ENCODE measurements at places on chromosomes 16 and 17.

DNA sequence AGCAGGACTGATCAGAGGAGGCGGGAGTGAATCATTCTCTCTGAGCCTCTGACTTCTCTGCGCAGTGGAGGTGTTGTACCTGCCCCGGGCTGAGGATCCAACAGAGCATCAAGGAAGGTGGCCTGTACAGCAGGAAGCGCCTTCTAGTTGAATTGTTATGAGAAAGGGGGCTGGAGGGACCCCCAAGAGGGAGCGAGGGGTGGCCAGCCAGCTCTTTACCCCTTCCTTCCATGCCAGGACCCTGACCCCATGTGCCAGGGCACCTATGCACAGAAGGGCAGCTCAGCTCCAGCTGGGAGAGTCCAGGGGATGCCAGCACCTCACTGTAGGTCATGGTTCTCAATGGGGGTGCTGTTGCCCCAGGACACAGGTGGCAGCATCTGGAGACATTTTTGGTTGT lies 149.3 kb downstream of the SDK2 start:
- no peak for DNase-seq

DNA sequence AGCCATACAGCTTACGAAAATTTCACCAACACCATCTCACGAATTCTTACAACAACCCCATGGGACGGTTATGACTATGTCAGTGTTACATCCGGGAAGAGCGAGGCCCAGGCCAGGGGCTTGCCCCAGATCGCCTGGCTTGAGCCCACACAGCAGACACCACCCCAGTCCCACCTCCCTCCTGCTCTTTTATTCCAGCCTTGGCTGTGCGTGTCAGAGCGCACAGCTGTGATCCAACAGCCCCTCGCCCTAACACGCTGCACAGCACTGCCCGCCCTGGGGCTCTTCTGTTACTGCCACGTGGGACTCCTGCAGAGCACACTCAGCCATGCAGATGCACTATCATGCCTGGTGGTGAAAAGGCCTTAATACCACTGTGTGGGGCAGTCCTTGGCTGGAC lies 127.9 kb downstream of the ENGASE start:
- no peak for DNase-seq

DNA sequence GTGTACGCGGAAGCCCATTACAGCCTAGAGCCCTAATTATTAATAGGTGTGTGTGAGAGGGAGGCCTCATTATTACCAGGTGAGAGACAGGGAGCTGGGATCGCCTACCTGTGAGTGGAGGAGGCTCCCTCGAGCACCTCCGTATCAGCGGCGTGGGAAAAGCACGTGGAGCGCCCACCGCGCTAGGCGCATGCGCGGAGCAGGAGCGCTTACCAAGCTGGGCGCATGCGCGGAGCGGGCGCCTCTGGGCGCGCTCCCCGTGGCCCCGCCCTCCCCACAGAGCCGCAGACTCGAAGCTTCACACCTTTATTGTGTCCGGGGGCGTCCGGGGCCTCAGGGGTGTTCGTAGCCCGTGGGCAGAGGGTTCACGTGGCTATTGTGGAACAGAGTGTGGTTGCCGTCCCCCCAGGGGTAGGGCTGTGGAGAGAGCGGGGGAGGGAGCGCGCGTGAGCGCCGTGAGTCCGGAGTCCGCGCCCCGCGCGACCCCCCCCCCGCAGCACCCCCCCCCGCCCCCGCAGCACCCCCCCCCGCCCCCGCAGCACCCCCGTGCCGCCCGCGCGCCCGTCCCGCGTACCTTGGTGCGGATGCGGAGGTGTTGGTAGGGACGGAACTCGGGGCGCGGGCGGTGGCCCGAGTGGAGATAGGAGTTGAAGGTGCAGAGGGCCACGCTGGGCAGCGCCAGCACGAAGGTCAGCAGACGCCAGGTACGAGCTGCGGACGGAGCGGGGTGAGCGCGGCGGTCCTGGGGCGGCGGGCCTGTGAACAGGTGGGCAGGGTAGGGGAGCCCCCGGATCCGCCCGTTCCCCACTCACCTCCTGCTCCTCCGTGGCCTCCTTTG lies 500 bp downstream of the COX6A2 start:
- DNase-seq, result peak; percentile 70

DNA sequence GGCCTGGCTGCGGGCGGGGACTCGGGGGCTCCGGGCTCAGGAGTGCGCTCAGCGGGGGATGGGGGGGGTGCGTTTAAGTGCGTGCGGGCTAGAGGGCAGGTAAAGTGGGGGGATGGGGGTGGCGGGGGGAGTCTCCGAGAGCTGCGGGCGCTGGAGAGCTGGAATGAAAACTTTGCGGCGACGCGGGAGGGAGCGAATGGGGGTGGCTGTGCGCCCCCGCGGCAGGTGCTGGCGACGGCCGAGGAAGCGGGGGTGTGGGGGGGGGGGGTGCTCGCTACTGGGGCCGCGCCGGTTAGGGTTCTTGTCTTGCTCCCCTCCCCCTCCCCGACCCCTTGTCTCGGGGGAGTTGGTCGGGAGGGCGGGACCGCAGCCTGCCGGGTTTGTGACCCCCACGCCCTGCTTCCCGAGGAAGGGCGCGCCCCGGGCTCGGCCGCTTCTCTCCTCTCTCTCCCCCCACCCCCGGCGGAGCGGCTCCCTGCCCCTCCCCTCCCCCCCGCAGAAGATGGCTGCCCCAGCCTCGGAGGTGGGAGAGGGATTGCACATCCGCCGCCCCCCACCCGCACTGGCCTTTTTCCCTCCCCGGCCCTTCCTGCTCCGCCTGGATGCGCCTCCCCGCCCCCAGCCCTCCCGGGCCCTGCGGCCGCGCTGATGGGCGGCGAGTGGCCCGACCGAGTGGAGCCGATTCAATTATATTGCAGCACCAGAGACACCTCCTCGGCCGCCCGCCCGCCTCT lies 649 bp downstream of the GSE1 start:
- DNase-seq, result peak; percentile 20

- DNase-seq, result no peak
Observed at GRCh38 chr17:51585514-51586104, 325.3 kb downstream of the UTP18 start.

DNA sequence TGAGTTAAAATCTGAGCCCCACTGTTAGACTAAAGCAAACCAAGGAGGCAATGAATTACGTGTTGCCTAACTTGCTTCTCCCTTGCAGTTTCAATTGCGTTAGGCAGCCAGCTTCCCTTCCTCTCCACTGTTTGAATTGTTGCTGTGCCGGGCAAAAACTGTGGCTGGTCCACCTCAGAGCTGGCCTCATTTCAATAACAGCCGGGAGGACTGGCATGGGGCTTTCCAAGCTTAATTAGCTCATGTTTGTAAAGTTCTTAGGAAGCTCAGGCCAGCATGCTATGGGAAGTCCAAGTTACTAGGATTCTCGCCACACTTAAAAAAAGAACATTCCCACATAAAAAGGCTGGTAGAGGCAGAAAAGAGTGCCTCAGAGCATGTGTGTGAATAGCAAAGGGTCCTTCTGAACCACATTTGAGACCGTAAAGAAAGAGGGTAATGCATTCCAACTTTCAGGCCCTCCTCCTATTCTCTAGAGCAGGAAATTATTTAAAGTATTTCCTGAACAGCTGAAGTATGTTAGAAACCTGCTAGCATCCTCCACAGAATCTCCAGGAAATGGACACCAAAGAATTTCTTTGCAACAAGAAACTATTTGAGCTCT lies 79.0 kb upstream of the SMURF2 start:
- DNase-seq, result no peak

GRCh38 chr17:3961564-3962047 lies 2.6 kb downstream of the ATP2A3 start:
- DNase-seq, result no peak

- no peak for DNase-seq
Observed at GRCh38 chr16:86899757-86900156, 321.4 kb downstream of the FOXL1 start.

DNA sequence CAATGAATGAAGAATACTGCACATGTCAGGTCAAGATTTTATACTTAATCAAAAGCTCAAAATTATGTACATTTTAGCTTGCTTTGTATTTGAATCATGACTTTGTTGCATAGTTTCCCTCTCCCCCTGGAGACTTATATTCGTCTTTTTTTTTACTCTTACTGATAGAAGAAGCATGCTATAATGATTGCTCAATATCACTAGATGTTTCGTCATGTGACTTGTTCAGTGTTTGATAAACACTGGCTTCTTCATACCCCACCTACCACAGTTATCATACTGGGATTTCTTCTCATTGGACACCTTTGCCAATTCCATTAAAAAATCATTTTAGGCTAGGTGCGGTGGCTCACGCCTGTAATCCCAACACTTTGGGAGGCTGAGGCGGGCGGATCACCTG lies 148.7 kb downstream of the FTO start:
- no peak for DNase-seq

DNA sequence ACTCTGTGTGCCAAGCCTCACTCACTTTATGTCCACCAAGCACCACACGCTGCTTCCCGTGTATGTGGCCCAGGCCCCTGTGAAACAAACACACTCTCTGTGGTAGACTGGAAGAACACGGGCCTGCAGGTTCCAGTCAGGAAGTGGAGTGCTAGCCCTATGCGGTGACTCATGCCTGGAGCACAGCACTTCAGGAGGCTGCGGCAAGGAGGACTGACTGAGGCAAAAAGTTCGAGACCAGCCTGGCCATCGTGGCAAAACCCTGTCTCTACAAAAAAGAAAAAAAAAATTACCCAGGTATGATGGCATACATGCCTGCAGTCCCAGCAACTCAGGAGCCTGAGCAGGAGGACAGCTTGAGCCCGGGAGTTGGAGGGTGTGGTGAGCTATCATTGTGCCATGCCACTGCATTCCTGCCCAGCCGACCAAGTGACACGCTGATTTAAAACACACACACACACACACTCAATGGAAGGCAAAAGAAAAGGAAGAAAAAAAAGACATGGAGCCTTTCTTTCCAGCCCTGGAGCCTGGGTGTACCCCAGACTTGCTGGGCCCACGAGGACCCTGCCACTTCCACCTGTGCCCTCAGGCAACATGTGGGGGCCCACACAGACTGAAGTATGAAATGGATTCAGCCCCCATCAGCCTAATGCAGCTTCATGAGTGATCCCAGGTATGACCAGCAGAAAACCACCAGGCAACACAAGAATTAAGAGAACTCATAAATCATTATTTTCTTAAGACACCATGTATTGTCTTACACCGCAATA lies 126.6 kb downstream of the ANKRD11 start:
- DNase-seq, result peak; percentile 38

- DNase-seq, result no peak
Observed at GRCh38 chr17:9587969-9588656, 11.7 kb downstream of the CFAP52 start.

DNA sequence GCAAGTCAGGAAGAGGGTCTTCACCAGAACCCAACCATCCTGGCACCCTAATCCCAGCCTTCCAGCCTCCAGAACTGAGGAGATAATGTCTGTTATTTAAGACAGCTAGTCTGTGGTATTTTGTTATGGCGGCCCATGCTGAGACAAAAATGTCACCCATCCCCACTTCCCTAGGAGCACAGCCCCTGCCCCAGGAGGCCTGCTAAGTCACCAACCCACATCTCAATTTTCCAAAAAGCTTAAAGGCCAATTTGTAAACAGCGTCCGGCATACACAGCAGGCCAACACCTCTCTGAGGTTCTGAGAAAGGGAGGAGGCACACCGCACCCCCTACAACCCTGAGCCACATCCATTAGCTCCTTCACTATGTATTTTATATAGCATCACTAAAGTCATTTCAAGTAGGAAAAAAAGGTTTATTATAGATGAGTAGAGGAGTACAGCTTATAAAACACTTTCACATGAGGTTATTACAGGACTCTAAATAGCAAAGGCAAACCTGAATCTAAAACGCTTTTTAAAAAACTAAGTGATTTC lies 6.9 kb downstream of the TMEM170A start:
- DNase-seq, result no peak

Data from stimulated activated CD4-positive, alpha-beta T cell treated with anti-CD3 and anti-CD28 coated beads, Interleukin-2, amount 100 ng/mL, for 24 hours (primary cell).